Amygdala (tissue), 56 donors: ENCODE measurements at places on chromosomes 16 and 17.

DNA sequence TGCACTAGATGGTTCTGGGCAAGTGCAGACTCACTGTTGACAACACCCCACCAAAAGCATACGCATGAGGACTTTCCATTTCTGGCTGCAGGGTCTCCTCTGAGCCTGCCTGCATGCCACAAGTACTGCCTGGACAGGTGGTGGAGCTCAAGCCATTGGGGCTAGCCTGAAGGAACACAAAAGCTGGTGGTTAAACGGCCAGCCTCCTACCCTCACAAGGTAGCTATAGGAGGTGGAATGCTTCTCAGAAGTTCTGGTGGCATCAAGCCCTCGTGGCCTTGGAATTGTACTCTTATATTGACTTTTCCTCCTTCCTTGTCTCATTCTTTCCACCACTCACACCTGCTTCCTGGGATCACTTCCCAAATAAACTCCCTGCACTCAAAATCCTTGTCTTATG is 56.6 kb upstream of the BCAR1 start:
- no peak for DNase-seq

DNA sequence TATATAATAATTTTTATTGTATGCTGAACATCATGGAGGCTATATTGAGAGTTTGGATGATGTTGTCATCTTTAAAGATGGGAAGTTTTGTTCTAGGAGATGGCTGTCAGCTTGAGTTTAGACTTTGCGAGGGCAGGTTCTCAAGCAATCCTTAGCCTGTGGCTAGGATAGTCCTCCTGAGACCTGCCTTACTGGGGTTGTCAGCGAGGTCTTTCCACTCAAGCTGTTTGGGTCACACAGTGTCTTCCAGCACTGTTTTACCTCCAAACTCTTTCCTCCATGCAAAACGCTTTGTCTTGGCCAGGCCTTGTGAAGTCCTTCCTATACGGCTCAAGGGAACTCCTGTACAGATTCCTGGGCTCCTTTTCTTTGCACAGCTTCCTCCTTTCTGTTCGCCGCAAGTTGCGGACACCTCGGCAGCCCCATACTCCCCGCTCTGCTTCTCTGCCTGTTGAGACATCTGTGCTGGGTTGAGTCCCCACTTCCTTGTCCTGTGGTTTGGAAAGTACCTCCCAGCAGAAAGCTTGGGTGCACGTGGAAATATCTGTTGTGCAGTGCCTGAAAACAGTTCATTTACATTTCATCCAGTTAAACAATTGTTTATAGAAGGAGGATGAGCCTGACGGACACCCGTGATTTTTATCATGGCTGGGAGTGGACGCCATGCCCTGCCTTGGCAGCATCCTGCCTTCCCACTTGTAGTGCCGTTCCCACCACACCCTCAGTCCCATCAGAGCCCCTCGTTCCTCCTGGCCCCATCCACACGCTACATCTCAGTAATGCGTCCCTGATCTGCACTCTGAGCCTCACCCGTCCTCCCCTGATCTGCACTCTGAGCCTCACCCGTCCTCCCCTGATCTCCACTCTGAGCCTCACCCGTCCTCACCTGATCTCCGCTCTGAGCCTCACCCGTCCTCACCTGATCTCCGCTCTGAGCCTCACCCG is 55.0 kb upstream of the CBFA2T3 start:
- peak; percentile 41 for DNase-seq

DNA sequence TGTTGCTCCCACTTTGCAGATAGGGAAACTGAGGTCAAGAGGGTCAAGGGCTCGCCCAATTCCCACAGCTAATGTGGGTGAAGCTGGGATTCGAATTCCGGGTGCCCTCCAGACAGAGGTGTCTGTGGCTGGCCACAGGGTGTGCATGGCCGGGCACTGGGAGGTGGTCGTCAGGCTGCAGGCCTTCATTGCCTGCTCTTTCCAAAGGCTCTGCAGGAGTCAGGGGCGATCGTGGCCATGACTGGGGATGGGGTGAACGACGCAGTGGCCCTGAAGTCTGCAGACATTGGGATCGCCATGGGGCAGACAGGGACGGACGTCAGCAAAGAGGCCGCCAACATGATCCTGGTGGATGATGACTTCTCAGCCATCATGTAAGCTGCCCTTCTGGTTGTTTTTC is 49.8 kb downstream of the MEAK7 start:
- DNase-seq, result no peak

DNA sequence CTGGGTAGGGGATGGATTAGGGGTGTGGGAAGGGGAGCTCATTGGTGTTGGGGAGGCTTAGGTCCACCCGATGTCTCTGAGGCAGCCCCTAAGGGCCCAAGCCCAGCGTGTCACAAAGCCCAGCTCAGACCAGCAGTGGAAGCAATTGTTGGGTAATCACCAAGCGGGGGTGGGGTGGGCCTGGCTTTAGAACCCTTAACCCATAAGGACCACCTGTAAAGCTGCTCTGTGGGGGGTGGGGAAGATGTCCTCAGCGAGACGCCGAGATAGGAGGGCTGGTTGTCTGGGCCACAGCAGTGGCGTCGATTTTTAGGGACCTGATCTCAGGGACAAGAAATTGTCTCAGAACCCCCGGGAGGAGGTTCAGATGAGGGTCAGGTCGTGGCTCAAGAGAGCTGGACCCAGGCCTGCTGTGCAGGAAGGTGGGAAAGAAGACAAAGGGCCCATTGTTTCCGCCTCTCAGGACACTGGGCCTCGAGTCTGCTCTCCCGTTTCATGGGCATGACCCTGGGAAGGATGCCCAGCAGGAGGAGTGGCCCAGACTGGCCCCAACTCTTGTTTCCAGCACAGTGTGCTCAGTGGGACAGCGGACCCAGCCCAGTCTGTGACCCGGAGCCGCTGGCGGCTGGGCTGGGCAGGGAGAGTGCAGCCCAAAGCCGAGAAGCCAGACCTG is 15.9 kb downstream of the ST6GALNAC2 start:
- DNase-seq, result peak; percentile 39

GRCh38 chr16:22624800-22625533 is 114.3 kb downstream of the NPIPB5 start:
- no peak for DNase-seq
